Hepatic stellate cell (primary cell): ENCODE measurements at places on chromosomes 5 and 9.

GRCh38 chr9:27303219-27303618, 6.3 kb upstream of the EQTN start:
- DNase-seq = peak; percentile 35

GRCh38 chr9:93189369-93190132, 5.6 kb downstream of the WNK2 start:
- DNase-seq = no peak

GRCh38 chr5:43556857-43557542, at the start of gene PAIP1:
Gene PAIP1, minus strand, starts transcription at chr5:43557077. Its CDS starts 231 bp downstream, at chr5:43556846.
- DNase-seq = peak; percentile 82

- DNase-seq = no peak
These were observed 33.0 kb downstream of the EGFLAM start for GRCh38 chr5:38291355-38291754.
